ENCODE measurements at places on chromosomes 11 and 22.

DNA sequence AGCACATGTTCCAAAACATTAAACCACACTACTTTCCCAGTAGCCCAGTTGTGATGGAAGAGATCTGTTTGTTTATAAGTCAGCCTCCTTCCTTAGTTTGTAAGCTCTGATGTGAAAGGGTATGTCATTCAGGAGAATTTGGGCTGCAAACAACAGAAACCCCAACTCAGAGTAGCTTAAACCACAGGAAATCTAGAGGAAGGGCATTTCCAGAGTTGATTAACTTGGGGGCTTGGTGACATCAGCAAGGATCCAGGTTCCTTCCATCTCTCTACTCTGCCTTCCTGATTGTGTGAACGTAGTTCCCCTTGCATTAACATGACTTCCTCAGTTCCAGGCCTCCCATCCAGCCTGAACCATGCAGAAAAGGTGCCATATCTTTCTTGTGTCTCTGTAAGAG is 6.5 kb upstream of the FJX1 start:
- peak; percentile 53 for DNase-seq

GRCh38 chr22:27961182-27961581 is 42.1 kb upstream of the PITPNB start:
- no peak for DNase-seq

DNA sequence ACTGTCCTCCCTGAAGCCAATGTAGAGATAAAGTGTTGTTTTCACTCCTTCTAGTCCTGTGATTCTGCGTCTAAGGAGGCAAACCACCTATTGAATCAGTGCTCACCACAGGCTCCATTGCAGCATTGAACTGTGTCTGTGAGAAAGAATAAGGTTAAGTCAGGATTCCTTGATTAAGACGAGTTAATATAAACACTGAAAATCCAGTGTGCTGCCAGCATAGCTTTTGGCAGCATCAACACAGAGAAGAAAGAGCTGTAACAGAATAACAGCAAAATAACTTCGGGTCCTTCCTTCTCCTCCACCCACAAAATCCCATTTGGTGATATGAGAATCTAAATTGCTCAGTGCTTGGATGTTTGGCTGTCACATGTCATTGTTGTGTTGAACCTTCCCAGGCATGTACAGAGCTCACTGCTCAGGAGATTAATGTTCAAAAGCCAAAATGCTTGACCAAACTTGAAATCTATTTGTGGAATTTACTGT is 185.2 kb upstream of the DDI1 start:
- peak; percentile 3 for DNase-seq

GRCh38 chr11:36744375-36745168 is 146.5 kb upstream of the RAG2 start:
- DNase-seq: peak; percentile 60

GRCh38 chr22:36329254-36330078 is 58.3 kb downstream of the MYH9 start:
- DNase-seq: peak; percentile 97

DNA sequence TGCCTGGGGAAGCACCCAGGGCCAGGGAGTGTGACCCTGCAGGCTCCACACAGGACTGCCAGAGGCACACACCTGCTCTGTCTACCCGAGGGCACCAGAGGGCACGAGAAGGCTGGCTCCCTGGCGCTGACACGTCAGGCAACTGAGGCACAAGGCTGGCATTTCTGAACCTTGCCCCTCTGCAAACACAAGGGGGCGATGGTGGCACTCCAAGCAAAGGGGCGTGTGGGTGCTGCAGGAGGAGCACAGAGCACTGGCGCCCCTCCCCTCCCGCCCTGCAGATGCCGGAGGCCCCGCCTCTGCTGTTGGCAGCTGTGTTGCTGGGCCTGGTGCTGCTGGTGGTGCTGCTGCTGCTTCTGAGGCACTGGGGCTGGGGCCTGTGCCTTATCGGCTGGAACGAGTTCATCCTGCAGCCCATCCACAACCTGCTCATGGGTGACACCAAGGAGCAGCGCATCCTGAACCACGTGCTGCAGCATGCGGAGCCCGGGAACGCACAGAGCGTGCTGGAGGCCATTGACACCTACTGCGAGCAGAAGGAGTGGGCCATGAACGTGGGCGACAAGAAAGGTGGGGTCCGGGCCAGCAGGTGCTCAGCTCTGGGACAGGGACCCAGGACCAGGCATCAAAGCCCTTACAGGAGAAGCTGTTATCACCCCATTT is 20.8 kb upstream of the TXNRD2 start:
- peak; percentile 82 for DNase-seq

DNA sequence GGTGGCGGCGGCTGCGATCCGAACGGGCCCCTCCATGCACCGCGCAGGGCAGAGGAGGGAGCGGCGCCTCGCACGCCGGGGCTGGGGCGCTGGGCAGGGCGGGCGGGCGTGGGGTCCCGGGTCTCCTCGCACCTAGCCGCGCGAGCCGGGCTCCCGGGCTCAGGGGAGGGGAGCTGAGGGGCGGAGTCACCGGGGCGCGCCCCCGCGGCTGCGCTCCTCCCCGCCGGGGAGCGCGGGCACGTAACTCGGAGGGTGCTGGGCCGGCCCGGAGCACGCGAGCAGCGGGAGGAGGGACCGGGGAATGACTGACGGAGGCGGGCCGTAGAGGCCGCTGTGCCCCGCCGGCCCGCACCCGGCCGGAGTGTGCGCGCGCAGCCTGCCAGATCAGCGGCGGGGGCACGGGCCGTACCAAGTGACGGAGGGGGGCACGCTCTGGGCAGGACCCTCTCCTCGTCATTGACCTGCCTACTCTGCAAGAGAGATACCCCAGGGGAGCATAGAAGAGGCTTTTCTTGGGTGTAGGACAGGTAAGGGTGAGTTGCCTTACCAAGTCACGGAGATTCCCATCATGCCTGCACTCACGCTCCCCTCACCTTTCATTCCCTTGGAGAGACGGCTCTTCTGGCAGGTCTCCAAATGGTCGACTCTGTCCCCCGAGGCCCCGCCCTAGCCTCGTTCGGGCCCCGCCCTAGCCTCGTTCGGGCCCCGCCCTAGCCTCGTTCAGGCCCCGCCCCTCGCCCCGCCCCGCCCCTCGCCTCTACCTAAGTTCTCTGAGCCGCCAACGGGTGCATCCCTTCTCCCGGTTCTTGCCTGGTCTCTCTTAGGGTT is at the start of gene CDON:
CDON (minus strand) TSS at position 188 of the 828 bp plus-strand sequence. CDS start 39,390 bp downstream, outside the sequence.
- peak; percentile 91 for DNase-seq

- no peak for DNase-seq
Measured at GRCh38 chr11:104078995-104079394, 42.6 kb downstream of the DDI1 start.

- no peak for DNase-seq
Measured at GRCh38 chr11:67429038-67429668, 859 bp downstream of the RPS6KB2 start.

GRCh38 chr11:69634069-69634468 is 6.9 kb upstream of the CCND1 start:
- no peak for DNase-seq

GRCh38 chr22:19576460-19577421 is 52.5 kb upstream of the CLDN5 start:
- DNase-seq: peak; percentile 74

DNA sequence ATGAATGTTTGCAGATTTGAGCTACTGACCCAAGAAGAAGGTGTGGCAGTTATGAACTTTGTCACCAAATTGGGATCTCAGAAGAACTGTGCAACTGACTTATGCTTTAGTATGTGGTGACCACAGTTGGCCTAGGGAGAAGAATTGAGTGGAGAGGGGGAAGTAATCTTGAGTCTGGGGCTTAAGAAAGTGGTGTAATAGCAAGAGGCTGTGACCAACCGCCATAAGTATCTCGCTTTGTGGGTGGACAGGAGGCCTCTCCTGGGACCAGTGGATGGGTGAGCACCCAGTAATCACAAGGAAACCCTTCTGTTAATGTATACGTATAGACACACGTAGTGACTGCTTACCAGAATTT is 12.7 kb upstream of the IL10RA start:
- no peak for DNase-seq

DNA sequence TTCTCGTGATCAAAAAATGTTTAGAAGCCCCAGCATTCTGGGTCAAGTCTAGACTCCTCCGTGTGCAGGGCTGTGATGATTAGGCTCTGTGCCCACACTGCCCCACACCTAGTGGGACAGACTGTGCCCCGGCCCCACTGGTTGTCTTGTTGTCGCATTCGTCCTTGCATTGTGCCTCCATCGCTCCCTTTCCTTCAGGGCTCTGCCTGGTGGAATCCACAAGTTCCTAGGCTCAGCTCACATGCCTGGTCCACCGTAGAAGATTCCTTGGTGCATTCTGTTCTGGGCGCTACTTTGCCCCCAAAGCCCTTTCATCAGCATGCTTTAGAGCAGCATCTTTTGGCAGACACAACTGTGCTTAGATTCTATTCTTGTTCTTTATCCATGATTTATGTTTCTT is 23.5 kb upstream of the THY1 start:
- no peak for DNase-seq

DNA sequence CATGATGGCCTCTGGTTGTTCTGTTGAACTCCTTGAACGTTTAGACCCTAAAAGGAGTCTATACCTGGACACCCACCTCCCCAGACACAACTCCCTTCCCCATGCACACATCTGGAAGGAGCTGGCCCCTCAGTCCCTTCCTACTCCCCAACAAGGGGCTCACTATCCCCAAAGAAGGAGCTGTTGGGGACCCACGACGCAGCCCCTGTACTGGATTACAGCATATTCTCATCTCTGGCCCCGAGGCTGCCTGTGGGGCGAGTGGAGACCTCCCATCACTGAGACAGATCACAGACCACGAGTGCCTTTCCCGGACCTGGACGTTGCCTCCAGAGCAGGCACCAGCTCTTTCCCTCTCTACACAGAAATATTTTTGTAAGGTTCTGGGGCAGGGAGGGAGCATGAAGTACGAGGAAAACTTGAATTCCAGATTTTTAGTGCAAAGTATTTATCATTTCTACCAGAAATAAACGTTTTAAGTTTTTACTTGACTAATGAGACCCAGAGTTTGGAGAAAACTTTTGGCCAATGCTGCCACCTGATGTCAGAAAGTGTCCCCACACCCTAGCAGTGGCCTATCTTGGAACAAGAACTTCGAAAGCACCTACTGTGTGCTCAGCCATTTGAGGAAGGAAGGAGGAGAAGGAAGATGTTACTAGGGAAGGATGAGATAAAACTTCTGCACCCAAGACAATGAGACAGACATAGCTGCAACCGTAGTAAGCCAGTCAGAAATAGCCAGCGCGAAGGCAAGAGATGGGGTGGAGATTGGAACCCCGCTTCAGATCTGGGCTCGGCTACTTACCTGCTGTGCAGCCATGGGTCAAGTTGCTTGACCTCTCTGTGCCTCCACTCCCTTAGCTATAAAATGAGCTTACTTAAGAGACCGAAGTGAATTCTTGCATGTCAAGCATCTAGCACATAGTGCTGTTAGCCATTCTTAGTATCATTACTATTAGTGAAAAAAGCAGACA is 10.2 kb upstream of the POU2F3 start:
- peak; percentile 49 for DNase-seq

DNA sequence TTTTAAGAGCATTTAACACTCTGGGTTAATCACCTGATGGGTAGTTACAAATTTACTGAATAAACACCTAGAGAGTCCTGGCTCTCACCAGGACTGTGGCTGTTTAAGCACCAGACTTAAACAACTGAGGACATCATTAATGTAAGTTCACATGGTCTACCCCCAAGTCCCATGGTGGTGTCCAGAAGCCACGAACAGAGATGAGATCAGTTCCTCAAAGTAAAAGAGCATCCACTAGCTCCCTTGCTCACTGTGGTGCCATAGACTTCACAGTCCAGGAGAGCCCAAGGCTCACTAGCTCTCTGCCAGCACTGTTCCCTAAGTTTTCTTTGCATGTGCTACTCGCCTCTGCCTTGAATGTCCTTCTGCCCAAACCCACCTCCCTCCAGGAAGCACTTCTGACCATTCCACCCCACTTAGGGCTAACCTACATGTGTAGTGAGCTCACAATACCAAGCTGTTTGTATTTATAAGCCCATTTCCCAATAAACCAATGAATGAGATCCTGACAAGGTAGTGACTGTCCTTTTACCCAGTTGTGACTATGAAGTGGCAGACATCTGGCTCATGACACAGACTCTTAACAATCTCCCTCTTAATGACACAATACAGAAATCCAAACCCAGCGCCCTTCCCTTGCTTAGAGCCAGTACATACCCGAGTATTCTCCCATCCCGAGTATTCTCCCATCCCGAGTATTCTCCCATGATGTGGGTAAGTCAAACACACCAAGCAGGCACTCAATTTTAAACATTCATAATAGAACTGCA is 15.7 kb downstream of the NAP1L4 start:
- DNase-seq: no peak

DNA sequence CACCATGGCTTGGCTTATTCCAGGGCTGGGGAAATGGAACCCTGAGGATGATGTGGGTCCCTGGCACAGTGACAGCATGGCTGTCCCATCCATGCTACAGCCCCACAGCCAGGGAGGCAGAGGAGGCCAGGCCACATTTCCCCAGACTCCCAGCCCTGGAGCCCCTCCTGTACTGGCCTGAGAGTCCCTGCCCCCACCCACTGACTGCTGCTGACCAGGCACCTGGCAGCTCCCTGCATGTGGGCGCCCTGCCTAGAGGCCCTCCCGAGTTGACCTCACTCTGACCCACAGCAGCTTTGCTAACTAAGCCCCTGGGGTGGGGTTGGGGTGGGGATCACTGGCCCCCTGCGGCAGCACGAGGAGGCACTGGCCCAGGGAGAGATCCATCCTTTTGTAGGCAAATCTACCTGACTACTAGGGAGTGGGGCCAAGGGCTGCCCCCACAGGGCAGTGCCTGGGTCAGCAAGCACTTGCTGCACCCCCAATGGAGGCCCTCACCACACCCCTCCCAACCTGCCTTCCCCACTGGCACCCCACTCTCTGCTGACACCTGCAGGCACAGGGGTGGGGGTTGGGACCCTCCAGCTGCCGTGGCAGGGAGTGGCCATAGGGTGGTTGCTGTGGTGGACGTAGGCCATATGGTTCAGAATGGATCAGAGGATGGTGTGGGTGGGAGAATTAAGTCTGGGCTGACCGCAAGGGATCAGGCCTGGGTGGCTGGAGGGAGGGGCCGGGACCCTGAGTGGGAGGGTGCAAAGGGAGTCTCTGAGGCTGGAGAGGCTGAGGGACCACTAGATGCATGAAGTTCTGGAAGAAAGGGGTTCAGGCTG is 17.4 kb downstream of the ARVCF start:
- DNase-seq: no peak

- DNase-seq: no peak
Measured at GRCh38 chr11:61609980-61610366, 29.1 kb upstream of the SYT7 start.

- DNase-seq: peak; percentile 83
Measured at GRCh38 chr11:103326070-103326794, 217.0 kb downstream of the DYNC2H1 start.

- peak; percentile 30 for DNase-seq
Measured at GRCh38 chr22:46797355-46797754, 34.9 kb downstream of the TBC1D22A start.
